ENCODE measurements at places on chromosomes 13 and 19.

DNA sequence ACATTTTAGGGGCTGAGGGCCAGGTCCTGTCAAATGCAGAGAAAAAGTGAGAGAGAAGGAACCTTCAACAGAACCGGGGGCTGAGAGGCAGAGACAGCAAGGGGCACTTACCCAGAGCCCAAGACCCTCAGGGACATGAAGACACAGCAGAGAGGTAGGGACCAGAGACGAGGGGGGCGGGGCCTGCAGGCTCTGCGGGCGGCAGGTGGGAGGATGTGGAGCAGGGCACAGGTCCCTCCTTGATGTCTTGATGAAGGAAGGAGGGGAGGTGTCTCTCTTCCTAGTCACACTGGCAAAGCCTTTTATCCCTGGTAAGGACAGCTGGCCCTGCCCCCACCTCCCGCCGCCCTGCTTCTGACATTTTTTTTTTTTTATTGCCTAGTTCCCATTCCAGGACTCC lies at the start of gene KLK14:
Gene KLK14, minus strand, starts transcription at position 277 of the 400 bp plus-strand sequence. Its CDS starts 273 bp downstream, at position 4.
- DNase-seq, result no peak

DNA sequence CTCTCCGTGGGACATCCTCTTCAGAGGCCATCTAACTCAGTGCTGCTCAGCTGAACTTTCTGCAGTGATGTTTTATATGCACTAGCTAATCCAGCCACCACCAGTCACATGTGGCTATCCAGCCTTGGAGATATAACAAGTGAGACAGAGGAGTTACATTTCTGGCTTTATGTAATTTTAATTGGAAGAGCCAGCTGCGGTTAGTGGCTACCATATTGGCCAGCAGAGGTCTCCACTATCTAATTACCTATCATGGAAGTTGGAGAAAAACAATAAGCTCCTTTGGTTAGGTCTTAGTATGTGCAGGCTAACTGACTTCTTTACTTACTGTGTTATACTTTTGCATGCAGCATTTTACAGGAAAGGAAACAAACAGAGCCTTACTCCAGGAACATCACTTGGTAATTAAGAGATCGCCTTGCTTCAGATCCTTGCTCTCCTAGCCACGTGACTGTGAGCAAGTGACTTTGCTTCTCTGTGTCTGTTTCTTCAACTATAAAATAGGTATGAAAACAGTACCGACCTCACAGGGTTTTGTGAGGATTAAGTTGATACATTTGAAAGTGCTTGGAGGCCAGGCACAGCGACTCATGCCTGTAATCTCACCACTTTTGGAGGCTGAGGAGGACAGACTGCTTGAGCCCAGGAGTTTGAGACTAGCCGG lies 1.6 kb upstream of the KLK10 start:
- DNase-seq, result no peak

GRCh38 chr19:45905011-45905410 lies 2.6 kb upstream of the MYPOP start:
- DNase-seq, result no peak

DNA sequence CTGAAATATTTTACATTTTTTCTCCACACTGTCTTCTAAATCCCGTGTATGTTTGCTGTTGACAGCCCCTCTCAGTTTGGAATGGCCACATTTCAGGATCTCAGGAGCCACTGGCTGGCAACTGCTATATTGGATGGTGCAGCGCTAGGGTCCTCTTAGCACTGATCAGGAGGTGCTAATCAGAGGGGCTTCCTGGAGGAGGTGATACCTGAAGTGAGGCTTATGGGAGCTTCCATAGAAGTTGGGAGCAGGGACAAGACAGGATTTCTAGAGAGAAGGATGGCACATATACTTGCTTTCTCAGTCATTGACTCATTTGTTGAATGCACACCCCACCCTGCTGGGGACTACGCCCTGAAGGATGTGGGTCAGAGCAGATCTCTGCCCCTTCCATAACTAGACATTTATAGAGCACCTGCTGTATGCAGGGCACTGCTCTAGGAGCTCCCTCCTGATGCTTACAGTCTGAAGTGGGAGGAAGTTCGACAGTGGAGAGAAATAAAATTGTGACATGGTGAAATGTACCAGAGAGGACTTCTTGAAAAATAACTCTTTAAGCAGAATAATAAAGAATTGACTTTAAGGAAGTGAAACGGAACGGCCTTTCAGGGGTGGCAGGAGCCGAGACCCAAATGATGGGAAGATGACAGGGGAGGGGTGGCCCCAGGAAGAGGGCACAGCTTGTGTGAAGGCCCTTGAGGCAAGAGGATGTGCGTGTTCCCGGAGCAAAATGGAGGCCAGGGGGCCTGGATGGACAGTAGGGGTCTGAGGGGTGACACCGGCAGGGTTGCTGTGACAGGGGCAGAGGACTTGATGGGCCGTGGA lies 13.1 kb downstream of the AP2A1 start:
- DNase-seq, result no peak

DNA sequence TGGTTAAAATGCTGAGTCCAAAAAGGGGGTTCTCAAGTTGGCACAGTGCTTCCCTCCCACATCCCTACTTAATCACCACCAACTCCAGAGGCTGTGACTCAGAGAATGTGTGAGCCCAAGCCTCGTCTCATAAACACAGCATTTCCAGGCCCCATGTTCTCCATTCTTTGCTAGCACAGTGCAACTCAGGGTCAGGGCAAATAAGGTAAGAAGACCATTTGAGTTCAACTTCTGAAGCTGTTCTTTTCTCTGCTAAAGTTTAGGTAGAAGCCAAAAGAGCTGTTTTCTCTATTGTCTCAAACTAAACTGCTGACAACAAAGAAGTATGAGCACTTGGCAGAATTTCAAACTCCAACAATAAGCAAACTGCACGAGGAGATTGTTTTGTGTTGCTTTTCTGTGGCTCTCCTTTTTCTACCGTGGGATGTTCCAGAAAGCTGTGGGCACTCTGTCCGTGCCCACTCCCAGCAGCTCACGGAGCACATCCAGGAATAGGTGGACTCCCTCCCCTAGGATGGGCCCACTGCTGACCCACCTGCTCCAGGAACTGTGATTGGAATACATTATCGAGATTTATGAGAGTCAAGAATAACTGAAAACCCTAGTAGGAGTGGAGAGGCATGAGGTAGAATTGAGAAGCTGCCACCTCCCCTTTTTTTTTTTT lies 494.3 kb downstream of the COG6 start:
- DNase-seq, result no peak

DNA sequence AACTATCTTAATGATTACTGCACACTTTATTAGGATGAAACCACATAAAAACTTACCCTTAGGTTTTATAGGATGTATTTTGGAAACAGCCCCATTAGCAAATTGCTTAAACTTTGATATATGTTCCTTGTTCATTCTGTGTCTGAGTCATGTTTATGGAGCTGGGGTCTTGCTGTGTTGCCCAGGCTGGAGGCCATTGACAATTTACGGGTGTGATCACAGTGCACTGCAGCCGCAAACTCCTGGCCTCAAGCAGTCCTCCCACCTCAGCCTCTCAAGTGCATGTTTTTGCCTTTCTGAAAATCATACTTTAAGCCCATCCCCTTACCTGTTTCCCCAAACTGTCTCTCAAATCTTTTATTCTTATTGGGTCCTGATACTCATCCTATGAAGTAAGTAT lies 5.2 kb upstream of the CHAMP1 start:
- no peak for DNase-seq

DNA sequence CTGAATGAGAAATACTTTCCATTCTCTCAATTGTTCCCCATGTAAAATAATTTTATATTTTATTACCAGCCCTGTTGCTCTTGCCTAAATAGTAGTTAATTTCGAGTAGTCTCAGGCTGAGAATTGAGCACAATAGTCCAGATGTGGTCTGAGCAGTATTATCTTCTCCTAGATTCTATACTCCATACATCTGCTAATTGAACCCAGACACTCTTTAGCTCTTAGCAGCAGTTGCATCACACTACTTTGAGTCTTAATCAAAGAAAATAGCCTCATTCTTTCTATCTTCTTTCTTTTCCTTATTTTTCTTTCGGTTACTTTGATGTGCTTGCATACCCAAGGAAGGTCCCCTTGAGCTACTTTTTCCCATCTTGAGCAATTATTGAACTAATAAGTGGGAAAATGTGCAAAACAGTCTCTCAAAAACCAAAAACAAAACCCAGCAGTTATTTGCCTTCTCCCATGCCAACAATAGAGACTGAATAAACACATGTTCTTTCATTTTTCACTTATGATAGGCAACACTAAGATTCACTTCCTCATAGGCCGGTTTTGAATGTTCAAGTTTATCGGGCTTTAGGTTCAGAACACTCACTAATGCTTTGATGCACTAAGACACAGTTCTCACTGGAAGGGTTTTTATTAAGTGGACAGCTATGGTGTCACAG lies 204.5 kb downstream of the POU4F1 start:
- DNase-seq, result no peak

DNA sequence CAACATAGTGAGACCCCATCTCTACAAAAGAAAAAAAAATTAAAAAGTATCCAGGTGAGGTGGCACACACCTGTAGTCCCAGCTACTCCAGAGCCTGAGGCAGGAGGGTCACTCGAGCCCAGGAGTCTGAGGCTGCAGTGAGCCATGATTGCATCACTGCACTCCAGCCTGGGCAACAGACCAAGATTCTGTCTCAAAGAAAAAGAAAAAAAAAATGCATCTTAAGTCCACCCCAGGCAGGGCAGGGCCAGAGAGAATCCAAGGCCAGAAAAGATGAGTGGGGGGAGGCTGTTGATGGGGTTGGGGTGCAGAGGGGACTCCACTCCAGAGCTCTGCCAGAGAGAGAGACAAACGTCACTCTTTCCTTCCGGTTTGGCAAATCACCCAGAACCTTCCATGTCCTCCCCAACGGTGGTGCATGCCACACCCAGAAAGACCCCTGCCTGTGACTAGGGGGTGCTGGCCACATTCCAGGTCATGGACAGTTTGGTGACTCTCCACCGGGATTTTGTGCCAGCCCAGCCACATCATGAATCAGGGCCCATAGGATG lies 431 bp downstream of the FUT3 start:
- no peak for DNase-seq

- no peak for DNase-seq
Measured at GRCh38 chr19:47274891-47275761, 441 bp downstream of the INAFM1 start.

DNA sequence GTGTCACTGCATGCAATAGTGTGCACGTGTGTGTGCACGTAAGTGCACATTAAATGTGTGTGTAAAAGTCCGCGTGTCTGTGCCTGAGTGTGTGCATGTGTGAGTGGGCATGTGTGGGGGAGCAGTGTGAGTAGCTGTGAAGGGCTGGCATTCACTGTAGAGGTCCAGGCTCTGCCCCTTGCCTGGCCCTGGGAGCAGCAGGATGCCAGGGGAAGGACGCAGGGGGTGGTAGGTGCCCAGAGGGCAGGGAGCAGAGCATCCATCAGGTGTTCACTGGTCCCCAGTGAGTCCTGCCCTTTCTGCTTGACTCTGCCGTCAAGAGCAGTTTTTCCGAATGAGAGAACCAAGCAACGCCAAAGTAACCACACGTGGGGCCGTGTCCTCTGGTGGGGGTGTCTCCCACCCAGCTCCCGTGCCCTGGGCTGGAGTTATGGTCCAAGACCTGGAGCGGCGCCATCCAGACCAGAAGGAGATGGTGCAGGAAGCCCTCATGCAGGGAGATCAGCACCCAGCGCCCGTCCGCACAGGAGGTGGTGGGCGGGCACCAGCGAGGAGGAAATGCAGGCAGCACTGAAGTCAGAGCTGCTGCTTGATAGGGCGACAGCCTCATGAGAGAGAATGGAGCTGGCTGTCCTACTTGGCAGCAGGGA lies 68.5 kb downstream of the TEX29 start:
- DNase-seq, result no peak

DNA sequence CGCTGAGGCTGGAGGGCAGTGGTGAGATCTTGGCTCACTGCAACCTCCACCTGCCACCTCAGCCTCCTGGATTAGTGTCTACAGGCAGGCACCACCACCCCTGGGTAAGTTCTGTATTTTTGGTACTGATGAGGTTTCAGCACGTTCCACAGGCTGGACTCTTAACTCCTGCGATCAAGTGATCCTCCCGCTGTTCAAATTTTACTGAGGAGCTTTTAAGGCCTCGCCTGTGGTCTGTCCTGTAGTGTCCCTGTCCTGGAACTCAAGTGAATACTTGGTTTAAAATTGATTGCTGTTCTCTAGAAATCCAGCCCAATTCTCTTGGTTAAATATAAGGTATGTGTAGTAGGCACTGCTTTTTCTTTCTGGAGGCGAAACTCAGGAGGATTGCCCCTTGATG lies 65.2 kb downstream of the DPRX start:
- DNase-seq, result no peak
